ENCODE measurements at places on chromosomes 5 and 9. TPM values are rescaled to one million over a fixed set of nuclear protein-coding genes. Genes with fewer than 3 reads are reported as not detected.

GRCh38 chr9:90070056-90070455, 465.2 kb downstream of the GADD45G start:
- no peak overlapping the region for H3K4me3 ChIP-seq
- no peak overlapping the region for H3K27ac ChIP-seq
- peaks cover 6% of the 10 kb centered on the region for H3K4me1 ChIP-seq
- peaks cover 64% of the 10 kb centered on the region for H3K27me3 ChIP-seq
- H3K36me3 ChIP-seq, result no peaks in the 10 kb centered on the region

- no peak for DNase-seq
- H3K4me1 ChIP-seq, result no peaks in the 10 kb centered on the region
- H3K4me3 ChIP-seq, result no peak overlapping the region
- H3K36me3 ChIP-seq, result no peaks in the 10 kb centered on the region
- H3K27me3 ChIP-seq, result no peaks in the 10 kb centered on the region
Measured at GRCh38 chr5:107100121-107100520, 570.6 kb downstream of the EFNA5 start.

The MRPL41 gene
- 43.2 TPM for total RNA-seq

The LURAP1L gene
- not detected for total RNA-seq

DNA sequence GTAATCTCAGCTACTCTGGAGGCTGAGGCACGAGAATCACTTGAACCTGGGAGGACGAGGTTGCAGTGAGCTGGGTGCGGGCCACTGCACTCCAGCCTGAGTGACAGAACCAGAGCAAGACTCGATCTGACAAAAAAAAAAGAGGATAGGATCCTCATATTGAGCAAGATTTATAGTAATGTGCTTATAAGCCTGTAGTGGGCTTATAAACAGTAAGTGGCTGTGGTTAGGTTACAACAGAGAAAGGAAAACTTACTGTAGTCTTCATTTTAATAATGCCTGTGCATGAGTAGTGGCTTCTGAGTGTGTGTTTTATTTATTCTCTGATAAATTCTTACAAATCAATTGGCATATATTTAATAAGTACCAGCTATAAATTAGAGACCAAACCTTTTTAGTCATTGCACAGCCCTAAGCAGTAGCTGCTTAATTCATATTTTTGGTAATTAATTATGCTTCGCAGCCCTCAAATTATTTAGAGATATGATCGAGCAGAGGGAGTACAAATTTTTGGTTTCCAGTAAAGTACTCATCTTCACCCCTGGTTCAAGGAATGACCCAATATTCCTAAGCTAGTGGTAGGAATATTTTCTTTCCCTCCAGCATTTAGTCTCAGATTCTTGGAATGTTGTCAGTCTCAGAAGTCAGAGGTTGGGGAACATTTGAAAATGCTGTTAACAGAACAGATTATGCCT, 73.8 kb upstream of the KLF9 start:
- H3K36me3 ChIP-seq, result no peaks in the 10 kb centered on the region
- H3K4me1 ChIP-seq, result peaks cover 7% of the 10 kb centered on the region
